Activated T-cell treated with anti-CD3 and anti-CD28 coated beads, Interleukin-2, amount 50 U/mL, for 72 hours (primary cell): ENCODE measurements at places on chromosomes 16 and 17. TPM values are rescaled to one million over a fixed set of nuclear protein-coding genes. Genes with fewer than 3 reads are reported as not detected.

The HSDL1 gene
- 14.6 TPM for total RNA-seq

GRCh38 chr16:55328611-55329569 is 4.9 kb downstream of the IRX6 start:
- DNase-seq, result no peak

GRCh38 chr16:2090777-2091546 is 43.2 kb downstream of the TSC2 start:
- DNase-seq, result no peak

DNA sequence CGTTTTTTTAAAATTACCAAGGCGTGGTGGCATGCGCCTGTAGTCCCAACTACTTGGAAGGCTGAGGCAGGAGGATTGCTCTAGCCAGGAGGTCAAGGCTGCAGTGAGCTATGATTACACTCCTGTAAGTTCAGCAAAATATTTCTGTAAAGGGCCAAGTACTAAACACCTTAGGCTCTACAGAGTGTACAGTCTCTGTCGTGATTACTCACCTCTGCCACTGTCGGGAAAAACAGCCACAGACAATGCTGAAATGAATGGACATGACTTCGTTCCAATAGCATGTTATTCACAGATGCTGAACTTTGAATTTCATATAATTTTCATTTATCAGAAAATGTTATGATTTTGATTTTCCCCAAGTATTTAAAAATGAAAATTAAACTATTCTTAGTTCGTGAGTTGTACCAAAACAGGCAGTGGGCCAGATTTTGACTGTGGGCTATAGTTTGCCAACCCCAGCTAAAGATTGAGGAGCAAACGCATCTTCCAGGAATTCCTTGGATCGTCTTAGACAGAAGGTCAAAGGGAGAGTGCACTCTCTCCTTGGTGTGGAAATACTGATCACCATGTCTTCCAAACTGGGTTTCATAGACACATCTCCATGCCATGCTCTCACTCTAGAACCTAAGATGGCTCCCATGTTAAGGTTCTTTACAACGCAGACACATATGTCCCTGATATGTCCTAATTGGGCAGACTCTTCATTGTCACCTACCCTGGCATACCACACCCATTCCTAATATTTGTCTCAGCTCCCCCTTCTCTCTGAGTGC is 89.5 kb downstream of the MARF1 start:
- DNase-seq, result peak; percentile 48

DNA sequence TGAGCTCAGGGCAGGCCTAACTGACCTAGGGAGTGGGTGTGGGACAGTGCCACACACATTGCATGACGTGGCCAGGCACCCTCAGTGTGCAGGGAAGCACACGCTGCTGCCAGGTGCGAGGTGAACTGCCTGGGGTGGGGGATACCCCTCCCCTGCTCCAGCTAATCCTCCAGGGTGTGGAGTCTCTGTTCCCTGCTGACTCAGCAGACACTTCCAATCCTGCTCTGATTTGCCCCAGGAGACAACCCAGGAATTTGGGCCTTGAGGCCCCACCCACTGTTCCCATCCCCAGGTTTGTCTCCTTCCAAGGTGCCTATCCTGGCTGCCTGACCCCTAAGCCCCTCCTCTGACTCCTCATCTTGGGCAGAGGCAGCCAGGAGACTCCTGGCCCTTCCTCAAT is 10.7 kb downstream of the DLX3 start:
- no peak for DNase-seq

DNA sequence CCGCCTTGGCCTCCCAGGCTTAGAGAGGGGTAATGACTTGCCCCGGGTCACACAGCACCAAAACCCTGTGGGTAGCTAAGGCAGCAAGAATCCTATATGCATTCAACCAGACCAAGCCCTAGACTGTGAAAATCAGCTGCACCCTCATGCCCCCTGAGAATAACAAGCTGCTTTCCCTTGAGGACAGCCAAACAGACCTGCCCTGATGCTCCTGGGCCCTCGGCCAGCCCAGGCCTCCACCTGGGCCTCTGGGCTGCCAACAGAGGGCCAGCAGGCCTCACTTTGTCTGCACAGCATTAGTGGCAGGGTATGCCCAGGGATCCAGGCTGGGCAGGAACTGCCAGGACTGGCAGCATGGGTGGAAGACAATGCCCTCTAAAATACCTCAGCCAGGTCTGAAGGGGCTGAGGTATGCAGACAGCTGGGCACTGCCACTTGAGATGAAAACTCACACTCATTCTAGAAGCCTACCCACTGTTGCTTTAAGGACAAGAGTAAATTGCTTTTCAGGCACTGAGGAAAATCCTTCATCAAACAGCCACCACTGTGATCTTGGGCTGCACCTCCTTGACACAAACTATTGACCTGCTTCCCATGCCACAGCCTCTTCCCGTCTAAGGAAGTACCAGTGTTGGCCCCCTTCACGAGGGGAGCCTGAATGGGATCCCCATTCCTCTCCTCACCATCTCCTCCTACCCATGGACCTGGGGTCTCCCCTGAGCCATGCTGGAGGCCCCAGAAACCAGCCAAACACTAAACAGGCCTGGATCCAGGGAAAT is 8.8 kb downstream of the ST3GAL2 start:
- DNase-seq, result no peak

GRCh38 chr17:77375108-77375916 is 234.5 kb downstream of the SEC14L1 start:
- DNase-seq, result no peak

DNA sequence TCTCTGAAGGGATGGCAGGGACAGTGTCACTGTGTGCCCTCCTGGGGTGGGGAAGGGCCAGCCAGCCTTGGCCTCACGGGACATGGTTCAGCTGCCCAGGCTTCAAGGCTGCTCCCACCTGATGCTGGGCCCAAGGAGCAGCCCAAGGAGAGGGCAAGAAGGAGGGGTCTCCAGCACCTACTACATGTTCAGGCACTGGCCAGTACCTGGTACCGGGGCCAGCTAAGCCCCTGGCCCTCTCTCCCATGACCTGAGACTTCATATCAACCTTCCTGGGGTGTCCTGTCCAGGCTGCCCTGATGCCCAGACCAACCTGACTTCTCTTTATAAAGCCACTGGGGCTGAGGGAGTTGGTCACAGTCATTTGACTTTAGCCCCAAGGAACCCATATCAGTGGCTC is 1.3 kb downstream of the USH1G start:
- no peak for DNase-seq

- peak; percentile 65 for DNase-seq
Measured at GRCh38 chr16:17578981-17579874, 108.5 kb upstream of the XYLT1 start.
